NCI-H1694 treated with DMSO at 0.1 percent for 48 hours (cell line): ENCODE measurements at places on chromosomes 1 and 21.

- DNase-seq = peak; percentile 19
These were observed 107.3 kb downstream of the RNF220 start for GRCh38 chr1:44512313-44512885.

DNA sequence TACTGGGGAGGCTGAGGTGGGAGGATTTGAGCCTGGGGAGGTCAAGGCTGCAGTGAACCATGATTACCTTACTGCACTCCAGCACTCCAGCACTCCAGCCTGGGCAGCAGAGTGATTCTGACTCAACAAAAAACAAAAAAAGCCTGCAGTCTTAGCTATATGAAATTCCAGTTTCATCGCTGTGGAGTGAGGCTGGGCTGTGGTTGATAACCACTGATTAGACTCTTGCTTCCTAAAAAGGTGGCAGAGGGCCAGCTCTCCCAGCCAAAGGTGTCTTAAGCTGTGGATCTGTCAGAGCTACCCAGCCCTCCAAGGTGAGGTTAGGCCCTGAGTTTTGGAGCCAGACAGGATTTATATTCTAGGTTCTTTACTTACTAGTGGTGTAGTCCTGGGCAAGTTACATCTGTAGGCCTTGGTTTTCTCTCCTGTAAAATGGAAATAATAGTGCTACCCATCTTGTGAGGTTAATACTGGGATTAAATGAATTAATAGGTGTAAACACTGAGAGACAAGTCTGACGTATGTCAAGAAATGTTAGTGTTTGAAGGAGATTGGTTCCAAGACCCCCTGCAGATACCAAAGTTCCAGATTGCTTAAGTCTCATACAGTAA lies 35.9 kb downstream of the TMCC2 start:
- no peak for DNase-seq

GRCh38 chr1:211241071-211241470 lies 18.1 kb upstream of the RCOR3 start:
- no peak for DNase-seq

DNA sequence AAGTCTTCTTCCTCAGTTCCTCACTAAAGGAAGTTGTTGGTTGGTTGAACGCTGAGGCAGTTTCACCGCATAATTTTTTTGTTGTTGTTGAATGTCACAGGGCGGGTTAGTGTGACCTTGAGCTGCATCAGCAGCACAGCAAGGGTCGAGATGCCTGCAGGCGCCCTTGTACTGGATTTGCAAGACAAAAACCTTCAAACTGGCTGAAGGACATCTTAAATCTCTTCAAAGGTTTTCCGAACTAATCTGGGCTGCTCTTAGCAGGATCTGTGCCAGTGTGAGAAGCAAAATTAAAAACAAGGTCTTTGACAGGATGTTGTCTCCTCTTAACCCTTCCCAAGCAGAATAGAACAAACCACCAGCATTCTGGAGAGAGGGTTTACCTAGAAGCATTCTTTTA lies 59.4 kb downstream of the NRIP1 start:
- DNase-seq = no peak

- DNase-seq = no peak
These were observed 4.0 kb downstream of the H6PD start for GRCh38 chr1:9238550-9238949.

DNA sequence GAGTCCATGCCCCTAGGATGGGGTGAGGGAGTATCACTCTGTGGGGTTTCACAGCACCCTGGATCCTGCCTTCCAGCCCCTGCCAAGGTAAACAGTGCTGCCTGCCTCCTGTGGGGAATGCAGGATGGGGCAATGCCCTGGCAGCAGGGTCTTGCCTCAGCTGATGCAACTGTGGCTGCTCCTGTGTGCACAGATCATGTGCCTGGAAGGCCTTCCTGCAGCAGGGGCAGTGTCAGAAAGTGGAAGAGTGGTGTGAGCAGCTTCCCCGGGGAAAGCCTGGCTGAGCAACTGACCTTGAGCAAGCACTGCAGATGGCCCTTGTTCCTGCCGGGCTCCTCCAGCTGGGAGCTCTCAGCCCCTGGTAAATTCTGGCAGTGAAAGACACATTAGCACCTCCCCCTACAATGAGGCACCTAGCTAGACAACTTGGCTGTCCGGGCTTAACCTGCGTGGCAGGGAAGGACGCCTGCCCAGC lies 9.9 kb downstream of the TOR3A start:
- DNase-seq = no peak

DNA sequence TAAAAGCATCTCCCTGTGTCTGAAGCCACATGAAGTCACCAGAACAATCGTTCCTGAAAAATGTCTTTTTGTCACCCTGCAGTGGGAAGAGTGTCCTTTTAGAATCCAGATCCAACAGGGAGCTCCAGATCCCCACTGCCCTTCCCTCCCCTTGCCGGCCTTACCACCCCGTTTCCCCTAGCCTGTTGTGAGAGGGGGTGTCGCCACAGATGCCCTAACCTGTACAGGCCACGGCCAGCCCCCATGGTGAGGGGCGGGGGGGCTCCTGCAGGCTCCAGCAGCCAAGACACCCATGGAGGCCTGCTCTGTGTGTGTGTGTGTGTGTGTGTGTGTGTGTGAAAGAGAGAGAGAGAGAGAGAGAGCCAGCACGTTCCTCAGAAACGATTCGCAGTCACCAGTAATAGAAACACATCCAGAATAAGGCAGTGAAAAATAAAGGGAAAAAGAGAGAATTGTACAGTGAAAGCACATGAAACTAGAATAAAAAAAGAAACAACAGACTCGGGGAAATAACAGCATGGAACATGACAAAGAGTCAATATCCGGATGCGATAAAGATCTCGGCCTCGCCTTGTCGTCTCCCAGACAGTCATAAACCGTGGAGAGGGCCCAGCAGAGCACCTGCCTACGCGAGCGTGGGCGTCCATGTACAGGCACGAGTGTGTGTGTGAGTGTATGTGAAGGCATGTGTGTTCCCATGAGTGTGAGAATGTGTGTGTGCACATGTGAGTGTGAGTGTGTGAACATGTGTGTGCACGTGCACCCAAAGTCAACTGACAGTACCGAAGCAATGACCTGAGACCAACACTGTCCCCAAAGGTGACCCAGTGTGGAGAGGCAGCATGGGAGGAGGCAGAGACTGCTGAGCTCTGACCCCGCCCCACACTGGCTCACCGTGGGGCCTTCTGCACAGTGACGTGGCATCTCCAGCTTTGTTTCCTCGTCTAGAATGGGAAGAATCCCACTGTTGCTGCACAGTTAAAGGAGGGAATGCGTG lies 303.8 kb downstream of the NPHP4 start:
- no peak for DNase-seq

DNA sequence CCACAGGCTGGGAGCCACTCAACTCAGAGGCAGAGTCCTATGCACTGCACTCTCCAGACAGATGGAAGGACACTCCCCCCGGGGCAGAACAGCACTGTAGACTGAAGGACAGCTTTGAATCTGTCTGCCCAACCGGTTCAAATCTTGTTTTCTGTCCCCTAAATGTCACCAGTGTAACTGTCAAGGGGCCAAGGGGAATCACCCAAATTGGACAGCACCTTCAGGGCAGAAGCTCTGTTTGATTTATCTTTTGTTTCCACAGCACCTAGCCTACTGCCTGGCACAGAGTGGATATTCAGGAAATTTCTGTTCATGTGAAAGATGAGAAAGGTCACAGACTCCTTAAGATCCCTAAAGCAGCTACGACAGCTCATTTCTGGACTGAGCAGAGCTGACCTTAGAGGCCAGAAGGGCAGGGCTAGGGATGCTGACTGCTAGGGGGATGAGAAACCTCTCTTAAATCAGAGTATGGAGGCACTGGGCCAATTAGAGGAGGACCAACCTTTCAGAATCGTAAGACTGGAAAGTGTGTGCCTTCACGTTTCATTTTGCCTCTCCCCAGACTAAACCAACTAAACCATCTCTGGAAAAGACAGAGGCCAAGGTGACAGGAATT lies 41.0 kb downstream of the ITPKB start:
- DNase-seq = no peak

- no peak for DNase-seq
These were observed 158.0 kb downstream of the GPATCH2 start for GRCh38 chr1:217472915-217473314.

- no peak for DNase-seq
These were observed 1.1 kb upstream of the SLC2A7 start for GRCh38 chr1:9027307-9027706.

DNA sequence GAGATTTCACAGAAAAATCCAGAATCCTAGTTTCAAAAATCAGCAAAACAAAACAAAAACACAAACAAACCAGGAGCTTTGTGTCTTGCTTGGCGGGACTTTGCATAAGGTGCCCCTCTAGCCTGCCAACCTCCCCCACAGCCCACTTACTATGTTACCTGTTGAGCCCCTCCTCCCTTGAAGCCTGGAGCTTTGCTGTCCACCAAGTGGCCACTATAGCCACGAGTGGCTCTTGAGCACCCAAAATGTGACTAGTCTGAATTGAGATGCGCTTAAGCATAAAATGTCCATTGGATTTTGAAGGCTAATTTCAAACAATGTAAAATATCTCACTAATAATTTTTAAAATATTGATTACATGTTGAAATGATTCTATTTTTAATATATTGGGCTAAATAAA lies 12.2 kb downstream of the TFAP2E start:
- no peak for DNase-seq

GRCh38 chr1:229758101-229759036 lies 132.3 kb downstream of the URB2 start:
- DNase-seq = no peak

- no peak for DNase-seq
These were observed 38.7 kb downstream of the TRIM67 start for GRCh38 chr1:231200388-231201031.

DNA sequence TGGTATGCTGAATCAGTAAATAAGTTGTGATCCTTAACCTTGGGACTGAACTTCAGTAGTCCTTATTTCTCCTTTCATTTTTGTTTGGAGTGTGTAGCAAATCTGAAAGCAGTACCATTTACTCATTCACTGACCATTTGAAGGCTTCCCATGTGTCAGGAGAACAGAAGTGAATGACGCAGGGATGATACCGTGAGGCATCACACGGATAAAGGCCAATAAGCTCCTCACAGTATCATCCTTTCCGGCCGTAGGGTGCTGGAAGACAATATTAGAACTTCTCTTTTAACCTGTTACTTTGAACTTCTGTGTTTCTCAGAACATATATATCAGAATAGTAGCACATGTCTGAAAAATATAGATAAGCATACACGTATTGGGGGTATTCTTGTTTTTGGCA lies 21.3 kb downstream of the BACH1 start:
- DNase-seq = no peak

- DNase-seq = peak; percentile 37
These were observed 231.2 kb downstream of the DSCAM start for GRCh38 chr21:40615505-40616376.

DNA sequence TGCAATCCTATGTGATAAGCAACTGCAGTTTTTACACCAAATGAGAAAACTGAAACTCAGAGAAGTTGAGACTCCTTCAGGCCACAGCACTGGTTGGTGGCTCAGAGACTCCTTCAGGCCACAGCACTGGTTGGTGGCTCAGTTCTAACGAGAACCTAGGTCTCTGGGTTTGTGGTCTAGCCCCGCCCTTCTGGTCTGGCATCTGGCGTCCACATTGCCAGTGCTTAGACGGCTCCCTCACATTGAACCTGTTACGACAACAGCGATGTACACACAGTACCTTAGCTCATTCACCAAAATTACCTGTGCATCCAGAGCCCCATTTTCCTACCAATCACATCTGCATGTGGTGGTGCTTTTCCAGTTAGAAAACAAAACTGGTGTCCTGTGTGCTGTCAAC lies 66.1 kb downstream of the NID1 start:
- no peak for DNase-seq

DNA sequence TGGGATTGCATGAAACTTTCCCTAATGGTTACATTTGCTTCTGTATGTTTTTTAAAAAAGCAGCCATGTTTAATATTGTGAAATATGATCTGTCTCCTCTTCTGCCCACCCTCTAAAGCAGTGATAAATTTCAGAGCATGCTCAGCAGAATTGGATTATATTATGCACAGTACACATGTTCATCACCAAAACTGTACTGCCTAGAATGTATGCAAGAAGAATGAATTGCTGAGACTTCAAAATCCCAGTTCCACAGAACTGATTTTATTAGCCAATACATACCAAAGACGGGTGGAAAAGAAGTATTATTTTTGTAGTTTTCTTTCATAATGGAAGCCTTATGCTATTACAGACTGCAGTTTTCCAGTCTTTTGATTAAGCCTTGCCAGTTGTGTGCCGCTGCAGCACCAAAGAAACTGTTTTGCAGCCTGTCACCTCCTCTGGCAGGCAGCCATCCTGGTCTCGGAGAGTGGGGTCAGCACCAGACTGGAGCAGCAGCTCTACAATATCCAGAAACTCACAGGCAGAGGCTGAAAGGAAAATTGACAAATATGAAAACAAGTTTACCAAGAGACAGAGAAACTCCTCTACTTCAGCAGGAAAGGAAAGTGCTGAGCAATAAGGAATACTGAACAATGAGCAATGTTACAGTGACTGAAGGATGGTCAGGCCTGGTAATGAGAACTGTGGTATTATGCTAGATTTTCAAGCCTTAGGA lies 58.1 kb downstream of the LHX4 start:
- peak; percentile 26 for DNase-seq

DNA sequence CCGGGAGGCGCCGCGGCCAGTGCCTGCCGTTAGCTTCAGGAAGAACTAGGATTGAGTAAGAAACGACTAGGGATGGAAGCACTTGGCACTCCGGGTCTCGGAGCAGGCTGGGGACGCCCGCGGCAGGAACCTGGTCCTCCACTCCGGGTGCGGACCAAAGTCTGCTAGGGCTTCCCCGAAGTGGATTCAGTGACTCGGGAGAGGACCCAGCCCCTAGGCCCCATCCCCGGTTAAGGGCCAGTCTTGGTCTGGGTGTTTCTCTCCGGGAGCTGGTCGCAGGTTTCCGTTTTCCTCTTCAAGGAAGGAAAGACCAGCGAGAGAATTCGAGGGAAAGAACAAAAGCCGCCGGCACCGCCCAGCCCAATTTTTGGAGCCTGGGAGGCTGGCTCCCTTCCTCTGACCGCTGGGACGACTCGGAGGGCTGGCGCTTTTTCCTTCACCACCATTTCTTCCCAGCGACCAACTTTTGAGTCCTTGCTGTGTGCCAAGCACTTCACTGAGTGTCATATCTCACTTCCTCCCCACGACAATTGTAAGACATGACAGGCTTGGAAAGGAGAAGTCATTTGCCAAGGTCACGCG lies 16.8 kb upstream of the STMN1 start:
- DNase-seq = peak; percentile 84

GRCh38 chr1:163730411-163730821 lies 408.7 kb downstream of the NUF2 start:
- DNase-seq = no peak

DNA sequence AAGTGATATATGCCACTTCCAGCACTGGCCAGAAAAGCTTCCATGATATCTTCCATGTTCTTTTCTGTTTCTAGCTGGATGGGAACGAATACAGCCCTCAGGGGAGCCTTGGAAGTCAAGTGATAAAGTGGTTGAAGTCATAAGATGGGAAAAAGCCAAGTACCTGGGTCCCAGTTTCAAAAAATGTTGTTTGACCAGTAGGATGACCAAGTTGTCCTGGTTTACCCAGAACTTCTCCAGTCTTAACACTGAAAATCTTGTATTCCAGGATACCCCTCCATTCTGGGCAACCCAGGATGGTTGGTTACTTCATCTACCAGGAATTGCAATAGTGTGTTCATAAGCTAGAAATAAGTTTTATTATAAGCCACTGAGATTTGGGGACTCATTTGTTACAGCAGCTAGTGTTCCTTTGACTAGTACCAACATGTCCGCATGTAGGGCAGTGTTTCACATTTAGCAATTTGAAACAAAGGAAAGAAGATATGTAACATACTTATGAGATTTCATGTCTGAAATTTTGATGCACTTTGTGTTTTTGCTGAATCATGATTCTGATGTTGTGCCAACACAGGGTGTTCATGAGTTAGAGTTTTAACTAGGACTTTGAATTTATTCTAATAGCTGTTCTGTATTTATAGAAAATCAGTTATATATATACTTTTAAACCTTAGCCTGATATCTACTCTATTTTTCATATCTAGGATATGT lies 139.9 kb downstream of the TPR start:
- no peak for DNase-seq
